ENCODE measurements at places on chromosomes 7 and 10.

GRCh38 chr10:74081192-74081803, 69.3 kb downstream of the AP3M1 start:
- DNase-seq = no peak

- DNase-seq = peak; percentile 37
Measured at GRCh38 chr7:48875045-48875916, 49.1 kb upstream of the CDC14C start.

DNA sequence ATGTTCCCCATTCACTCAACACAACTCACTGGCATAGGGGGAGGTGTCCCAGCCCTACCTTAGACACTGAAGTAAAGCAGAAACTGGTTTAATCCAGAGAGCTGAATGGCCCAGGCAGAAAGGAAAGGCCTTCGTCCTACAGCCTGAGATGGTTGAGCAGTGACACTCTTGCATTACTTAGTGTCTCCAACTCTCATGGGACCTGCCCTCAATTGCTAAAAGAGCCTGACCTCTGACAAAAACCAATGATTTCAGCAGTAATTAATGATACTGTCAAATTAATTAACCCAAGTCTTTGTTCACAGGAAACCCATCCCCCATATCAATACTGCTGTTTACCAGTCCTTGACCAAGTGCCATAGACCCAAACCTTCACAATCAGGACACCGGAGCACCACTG, 48.6 kb downstream of the ICA1 start:
- DNase-seq = no peak

- no peak for DNase-seq
Measured at GRCh38 chr7:151869109-151869428, 7.8 kb downstream of the PRKAG2 start.

- no peak for DNase-seq
Measured at GRCh38 chr7:117122536-117122935, 169.2 kb downstream of the ST7 start.

GRCh38 chr10:69745698-69746097, 56.0 kb upstream of the COL13A1 start:
- DNase-seq = no peak

GRCh38 chr10:95445223-95445836, 115.8 kb downstream of the SORBS1 start:
- DNase-seq = peak; percentile 86

GRCh38 chr10:16271571-16271970, 165.2 kb upstream of the PTER start:
- DNase-seq = no peak

DNA sequence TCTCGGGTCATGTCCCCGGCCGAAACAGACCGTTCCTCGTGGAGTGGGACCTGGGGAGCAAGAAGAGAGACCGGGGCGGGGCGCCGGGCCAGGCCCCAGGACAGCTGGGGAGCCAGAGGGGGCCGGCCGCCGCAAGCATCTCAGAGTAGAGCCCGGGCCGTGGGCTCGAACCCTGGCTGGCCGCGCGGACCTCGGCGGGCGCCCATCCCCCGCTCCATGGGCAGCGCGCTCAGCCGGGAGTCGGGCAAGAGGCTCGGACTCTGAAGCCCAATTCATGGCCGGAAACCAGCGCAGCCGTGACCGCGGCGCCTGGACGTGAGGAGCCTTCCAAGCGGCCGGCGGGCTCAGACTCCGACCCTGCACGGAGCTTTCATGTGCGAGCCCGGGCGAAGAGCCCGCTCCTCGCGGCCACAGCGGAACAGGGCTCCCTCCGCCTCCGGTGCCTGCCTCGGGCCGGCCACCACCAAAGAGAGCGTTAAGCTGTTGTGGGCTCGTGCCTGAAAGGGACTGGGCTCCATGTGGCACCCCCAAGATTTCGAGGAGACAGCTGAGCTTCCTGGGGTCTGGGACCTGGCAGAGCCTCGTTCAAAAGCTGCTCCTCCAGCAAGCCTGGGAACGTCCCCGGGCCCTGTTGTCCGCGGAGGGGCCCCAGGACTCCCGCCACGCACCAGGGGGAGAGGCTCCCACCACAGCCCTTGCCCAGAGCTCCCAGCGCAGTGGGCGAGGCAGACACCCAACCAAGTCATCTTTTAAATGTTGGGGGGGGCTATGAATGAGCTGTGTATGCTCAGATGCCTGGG, 757 bp upstream of the GRID1 start:
- DNase-seq = peak; percentile 38

- DNase-seq = no peak
Measured at GRCh38 chr10:27258838-27259812, 18.5 kb upstream of the ACBD5 start.

GRCh38 chr10:103803941-103804340, 51.4 kb downstream of the SH3PXD2A start:
- no peak for DNase-seq

- no peak for DNase-seq
Measured at GRCh38 chr10:126595160-126595559, 75.3 kb downstream of the C10orf90 start.

Measured in heart right ventricle (tissue), 16 donors.